ENCODE measurements at places on chromosomes 12 and 14.

DNA sequence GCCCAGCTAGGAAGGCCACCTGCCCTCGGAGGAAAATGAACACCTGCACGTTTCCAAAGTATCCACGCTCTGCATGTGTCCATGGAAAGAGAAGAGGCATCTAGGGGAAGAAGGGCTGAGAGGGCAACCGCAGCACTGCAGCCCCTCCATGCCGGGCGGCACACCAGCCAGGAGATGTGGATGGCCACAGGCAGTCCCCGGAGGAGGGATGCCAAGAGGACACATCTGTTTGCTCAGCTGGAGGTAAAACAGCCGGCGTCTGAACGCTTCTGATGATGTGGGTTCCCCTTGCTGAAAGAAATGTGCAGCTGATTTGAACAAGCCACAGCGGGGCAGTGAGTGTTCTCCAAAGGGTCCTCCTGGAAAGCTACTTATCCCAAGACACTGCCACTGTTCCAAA lies 34.0 kb downstream of the CHGA start:
- peak; percentile 93 for DNase-seq

- no peak for DNase-seq
Observed at GRCh38 chr12:66304296-66304900, 2.1 kb downstream of the HELB start.

DNA sequence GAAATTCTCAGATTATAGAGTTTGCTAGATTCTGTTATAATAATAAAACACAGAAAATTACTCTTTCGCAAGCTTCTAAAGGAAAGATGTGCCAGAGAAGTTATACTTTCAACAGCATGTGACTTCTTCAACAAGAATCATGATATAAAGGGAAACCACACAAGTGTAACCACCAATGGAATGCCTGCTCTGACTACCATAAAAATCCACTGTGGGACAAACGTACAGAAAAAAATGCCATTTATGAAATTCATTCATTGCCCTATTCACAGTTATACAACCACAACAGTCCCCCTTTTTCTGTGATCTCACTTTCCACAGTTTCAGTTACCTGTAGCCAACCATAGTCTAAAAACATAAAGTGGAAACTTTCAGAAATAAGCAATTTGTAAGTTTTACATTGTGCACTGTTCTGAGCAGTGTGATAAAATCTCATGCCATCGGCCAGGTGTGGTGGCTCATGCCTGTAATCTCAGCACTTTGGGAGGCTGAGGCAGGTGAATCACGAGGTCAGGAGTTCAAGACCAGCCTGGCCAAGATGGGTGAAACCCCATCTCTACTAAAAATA lies 3.2 kb downstream of the CATSPERB start:
- DNase-seq: no peak

DNA sequence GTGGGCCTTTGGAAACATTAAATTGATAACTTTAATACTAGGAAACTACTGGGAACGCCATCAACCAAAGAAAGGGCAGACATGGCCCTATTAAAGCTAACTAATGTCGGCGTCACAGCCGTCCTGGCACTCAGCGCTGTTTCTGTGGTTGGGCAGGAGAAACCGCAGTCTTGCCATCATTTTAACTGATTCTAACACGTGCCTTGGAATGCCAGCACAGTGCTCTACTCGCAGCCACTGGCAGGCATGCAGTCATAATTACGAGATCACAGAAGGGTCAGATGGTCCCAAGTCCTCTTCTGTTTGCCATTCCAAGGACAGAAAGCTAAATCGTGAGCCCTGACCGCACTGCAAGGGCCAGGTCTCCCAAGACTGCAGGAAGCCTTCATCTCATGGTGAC lies 75.2 kb downstream of the RIMBP2 start:
- DNase-seq: no peak
